DMS153 (cell line): ENCODE measurements at places on chromosomes 5 and 9.

GRCh38 chr5:172478256-172478655 lies 23.9 kb upstream of the SH3PXD2B start:
- DNase-seq: no peak

DNA sequence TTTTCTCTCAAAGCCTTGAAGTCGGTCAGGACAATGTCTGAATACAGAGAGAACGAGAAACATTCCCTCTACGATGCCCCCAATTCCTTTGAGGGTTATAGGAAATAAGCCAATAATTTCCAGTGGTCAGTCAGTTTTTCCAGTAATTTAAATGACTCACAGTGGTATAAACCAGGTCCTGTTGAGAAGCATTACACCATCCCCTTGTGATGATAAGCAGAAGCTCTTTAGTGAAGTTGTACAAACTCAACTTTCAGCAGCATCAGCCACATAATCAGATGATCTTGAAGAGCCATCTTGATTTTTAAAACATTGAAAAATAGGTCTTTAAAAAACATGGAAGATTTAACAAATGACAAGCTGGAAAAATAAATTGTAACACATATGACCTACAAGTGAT lies 173.9 kb upstream of the ZNF462 start:
- no peak for DNase-seq

- DNase-seq: no peak
These were observed 5.6 kb upstream of the C5 start for GRCh38 chr9:121055642-121056143.

GRCh38 chr5:143652108-143652700 lies 159.8 kb upstream of the HMHB1 start:
- no peak for DNase-seq

DNA sequence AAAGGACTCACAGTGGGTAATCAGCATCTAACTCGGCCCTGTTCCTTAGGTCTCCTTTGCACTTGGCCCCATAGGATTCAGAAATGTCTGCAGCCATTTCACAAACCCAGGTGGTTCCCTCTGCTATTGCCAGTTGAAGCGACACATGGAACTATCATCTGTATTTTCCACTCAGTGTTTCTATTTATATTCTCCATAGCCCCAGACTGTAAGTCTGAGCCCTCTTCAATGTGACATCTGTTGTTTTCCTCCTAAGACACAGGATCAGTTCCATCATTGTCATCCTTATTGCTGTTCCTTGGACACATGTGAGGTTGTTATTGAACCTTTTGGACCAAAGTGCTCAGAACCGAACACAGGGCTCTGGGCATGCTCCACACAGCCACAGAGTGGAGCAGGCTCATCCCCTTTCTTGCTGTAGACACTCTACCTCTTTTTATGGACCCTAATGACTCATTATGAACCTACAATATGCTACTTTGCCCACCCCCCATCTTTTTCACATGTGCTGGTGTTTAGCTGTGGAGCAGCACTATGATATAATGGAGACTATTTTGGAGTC lies 36.4 kb downstream of the GARNL3 start:
- DNase-seq: no peak
